ENCODE measurements at places on chromosomes 6 and 20.

DNA sequence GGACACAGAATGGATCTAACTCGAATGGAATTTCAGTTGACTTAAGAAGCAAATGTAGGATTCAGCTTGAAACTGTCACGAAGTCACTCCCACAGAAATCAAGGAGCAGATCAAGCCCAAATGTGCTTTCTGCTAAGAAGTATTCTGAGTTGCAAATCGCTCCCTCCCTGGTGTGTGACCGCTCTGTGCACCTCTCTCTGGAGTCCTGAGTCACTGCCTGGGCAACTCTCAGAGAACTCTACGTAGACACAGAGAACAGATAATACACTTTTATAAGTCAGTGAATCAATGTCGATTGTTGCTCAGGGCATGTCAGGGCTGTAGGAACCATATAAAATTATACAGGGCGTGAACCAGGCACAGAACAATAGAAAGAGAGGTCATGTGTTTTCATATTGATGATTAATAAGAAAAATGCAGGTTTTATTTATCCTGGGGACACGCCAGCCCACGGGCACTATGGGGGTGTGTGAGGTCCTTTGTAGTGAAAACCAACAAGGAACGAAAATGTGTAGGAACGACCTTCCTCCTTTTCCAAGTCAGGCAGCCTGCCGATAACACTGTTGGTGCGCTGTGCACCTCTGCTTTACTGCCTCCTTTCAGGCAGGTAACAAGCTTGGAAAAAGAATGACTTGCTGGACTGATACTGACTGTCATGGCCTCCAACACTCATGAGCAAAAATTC lies 248.1 kb upstream of the FOXQ1 start:
- no peak for DNase-seq

DNA sequence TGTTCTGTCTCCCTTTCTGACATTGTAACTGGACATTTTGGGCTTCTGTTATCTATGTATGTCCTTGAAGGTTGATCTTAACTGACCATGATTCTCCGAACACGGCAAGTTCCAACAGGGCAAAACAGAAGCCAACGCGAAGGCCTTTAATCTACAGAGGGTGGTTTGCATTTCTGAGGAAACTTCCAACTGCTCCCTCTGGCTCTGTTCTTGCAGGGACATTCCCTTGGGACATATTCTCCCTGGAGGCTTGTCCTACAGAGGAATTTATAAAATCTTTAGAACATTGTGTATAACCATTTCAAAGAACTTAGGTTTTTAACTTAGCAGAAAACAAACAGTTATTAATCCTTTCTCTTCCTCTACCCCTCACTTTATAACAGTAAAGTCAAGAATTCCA lies 189.0 kb upstream of the CDYL start:
- DNase-seq, result no peak

DNA sequence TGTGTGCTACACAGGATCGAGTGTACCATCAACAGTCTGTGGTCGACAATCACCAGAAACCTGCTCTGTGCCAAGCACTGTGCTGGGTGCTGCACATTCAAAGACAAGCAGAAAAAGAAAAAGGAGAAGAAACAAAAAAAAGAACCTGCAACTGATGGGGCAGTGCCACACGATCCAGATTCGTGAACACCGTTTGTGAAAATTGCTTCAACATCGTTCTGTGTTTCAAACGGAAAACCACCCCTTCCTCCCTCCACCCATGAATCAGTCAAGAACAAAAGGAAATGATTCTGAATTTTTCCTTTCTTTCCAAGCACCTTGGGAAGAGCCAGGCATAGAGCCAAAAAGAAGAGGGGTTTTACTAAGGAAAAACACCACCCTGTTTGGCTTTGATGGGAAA lies 129.2 kb upstream of the ARID1B start:
- DNase-seq, result no peak

GRCh38 chr6:2831392-2831791 lies 10.3 kb downstream of the SERPINB1 start:
- DNase-seq, result no peak

- DNase-seq, result no peak
These were observed 30.9 kb downstream of the CHRNA4 start for GRCh38 chr20:63330084-63330760.

DNA sequence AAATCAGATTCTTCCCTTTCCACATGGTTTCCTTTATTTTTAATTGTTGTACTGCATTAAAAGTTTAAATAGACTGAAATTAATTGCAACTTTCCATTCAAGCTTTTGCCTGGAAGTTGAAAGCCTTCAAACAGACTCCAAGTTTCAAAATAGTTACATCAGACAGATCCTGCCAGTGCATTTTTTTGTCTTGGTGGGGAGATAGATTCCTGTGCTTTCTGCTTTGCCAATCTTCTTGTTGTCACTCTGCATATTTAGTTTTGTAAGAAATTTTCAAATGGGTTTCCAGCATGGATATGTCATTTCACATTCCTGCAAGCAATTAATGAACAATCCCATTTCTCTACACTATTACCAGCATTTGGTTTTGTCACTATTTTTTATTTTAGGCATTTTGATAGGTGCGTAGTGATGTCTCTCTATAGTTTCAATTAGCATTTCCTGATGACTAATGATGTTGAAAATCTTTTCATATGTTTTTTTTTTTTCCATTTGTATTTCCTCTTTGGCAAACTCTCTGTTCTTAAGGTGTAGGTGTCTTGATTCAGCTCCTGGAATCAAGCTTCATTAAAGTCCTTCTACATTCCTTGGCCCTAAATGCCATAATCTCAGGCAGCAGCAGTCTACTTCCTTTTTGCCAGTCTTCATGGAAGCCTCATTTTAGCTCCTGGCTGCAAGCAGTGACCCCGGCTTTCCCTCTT lies 40.5 kb downstream of the SCP2D1 start:
- no peak for DNase-seq

- DNase-seq, result no peak
These were observed 10.2 kb downstream of the BTN3A1 start for GRCh38 chr6:26412228-26412627.

DNA sequence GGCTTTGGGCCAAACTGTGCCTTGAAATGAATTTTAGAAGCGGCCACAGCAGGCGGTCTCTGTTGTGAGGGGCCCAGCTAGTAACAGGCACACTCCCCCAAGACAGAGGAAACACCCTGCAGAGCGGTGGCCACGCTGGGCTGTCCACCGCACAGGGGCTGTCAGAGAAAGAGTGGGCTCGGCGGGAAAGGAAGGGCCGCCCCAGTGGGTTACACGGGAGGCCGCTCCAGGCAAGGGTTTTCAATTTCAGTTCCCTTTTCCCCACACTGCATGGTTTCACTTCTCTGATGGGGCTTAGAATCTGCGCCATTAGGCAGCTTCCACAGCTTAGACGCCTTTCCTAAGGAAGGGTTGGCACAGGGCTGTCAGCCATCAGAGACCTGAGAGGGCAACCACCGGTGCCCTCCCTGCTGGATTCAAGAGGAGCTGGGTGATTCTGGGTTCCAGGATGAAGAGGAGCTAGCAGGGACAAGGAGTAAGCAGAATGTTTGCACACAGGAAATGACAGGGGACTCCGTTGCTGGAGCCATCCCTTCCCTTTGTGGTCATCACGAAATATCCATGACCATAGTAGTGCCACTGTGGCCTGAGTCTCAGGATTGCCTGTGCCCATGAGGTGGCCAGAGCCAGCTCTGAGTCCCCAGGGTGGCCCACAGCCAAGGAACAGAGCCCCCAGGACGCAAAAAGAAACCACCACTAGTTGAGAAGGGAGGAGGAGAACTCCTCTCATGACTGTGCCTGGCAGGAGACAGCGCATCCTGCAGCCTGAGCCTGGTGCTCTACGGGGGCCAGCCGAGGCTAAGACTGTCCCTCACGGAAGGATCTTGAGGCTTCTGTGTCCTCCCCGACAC lies 282.7 kb downstream of the NRN1 start:
- no peak for DNase-seq

DNA sequence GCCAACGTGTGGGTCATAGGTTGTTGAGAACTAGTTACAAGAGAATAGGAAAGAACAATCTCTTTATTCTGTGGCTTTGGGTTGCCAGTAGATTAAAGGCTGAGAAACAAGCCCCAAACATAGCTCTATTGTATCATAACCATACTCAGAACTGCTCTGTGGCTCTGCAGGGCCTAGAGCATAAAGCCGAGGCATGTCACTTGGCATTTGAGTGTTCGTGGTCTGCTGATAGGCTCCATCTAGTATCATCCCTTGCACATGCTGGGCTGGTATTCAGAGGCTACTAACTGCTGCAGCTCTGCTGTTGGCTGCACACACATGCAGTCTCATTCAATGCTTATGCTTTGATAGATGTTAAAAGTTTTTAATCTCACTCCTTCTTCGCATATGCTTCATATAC lies 157.9 kb downstream of the OGFRL1 start:
- no peak for DNase-seq

DNA sequence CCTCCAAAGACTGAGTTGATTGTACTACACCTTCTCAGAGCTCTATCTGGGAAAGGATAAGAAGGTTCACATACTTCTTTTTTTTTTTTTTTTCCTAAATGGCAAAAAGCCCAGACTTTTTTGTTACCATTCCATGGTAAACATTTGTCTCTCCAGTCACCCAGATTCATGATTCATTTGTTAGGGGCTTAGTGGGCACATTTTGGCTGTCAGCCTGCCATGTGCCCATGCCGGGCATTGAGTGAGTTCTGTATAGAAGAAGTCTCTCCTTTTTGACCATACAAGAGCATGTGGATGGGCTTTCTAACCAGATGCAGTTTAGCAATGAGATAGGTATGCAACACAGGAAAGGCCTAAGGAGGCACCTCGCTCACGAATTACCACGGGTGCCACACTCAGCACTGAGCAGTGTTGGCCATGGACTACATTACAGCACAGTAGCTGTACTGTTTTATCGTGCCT lies 447.5 kb upstream of the HSF2 start:
- DNase-seq, result no peak

DNA sequence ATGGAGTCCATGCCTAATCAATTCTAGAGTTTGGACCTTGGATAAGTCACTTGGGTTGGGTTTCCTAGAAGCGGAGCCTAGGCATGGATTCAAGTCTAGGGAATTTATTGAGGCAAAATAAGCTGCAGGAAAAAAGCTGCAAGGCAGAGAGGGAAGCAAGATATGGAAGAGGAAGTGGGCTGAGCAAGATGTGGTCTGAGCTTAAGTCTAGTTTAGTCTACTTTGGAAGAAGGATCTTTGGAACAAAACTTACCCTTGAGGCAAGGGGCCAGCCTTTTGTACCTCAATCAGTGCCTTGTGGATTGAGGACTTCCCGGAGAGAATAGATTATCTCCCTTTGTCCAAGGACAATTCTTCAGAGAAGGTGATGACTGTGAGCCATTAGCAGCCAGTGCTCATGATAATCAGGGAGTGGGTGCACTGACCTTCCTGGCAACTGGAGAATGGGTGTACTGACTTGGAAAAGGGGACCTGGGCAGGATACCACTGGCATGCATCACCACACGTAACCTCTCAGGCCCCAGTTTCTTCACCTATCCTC lies 10.9 kb downstream of the ZSCAN9 start:
- no peak for DNase-seq

DNA sequence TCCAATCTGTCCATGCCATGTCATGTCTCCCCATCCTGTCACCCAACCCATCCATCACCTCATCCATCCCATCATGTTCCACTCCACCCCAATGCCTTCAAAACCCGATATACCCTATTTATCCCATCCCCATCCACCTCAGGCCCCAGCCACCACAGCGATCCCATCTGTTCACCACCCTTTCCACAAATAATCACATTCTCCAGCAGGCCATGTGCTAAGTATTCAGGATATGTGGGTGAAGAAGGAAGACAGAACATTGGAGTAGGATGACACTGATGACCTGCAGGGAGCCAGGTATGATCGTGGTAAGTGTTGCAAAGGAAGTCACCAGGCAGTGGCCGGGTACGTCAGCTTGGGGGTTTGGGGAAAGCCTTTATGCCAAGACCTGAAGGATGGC lies 48.8 kb downstream of the NPEPL1 start:
- peak; percentile 66 for DNase-seq

DNA sequence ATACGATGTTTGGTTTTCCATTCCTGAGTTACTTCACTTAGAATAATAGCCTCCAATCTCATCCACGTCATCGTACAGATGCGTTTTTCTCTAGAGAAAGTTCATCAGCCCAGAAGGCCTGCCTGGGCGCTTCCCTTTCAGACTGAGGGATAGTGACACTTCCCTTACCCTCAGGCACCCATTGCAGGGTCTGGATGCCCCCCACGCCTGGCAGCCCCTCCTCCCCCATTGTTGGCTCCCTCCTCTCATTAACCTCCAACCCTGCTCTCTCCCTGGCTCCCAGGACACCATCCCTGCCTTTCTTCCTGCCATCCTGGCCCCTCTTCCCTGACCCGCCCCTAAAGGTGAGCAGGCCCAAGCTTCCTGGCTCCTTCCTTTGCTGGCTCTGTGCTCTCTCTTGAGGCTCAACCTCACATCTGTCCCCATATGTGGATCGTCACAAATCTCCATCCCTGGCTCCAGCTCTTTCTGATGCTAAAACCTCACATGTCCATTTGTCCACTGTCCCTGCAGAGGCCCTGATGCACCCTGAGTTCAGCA lies 145.2 kb downstream of the SYCP2 start:
- no peak for DNase-seq

DNA sequence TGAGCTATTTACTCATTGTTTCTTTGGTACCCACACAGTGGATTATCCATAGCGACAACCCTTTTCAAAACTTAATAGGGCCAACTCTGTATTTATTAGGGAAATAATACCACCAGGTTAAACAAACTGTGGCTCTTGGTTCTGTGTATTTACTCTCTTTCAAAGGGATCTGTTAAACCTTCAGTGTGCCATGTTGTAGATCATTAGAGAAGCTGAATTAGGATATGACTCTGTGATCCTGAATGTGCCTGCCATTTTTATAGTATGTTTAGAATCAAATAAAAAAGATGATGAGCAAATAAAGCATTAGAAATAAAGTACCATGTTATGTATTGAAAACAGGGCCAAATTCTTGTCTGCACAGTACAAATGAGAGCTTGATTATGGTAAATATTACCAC lies 25.0 kb upstream of the SLC35D3 start:
- no peak for DNase-seq

- no peak for DNase-seq
These were observed 146.2 kb downstream of the COL21A1 start for GRCh38 chr6:56101141-56101553.

GRCh38 chr6:156060013-156060412 lies 604.4 kb upstream of the NOX3 start:
- no peak for DNase-seq

DNA sequence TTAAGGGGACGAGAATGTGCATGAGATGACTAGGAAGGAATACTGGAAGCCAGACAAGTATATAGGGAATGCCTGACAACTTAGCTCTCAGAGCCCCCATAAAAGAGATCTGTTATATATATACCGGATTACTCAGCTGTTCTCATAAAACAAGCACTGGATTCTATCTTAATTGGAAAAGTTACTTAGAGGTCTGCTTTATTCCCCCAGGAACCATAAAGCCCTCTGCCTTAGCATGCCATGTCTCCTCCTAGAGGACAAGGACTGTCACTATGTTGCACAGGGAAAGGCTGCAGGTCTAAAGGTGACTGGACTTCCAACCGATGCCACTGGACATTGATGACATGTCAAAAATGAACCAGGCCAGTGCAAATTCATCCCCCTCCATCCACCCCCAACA lies 6.4 kb downstream of the EXOC2 start:
- no peak for DNase-seq

Data from lower leg skin (tissue), 4 donors.